NCI-H526 treated with DMSO at 0.1 percent for 48 hours (cell line): ENCODE measurements at places on chromosomes 6 and 20.

GRCh38 chr20:32019156-32019510 is 8.9 kb downstream of the CCM2L start:
- DNase-seq: no peak

DNA sequence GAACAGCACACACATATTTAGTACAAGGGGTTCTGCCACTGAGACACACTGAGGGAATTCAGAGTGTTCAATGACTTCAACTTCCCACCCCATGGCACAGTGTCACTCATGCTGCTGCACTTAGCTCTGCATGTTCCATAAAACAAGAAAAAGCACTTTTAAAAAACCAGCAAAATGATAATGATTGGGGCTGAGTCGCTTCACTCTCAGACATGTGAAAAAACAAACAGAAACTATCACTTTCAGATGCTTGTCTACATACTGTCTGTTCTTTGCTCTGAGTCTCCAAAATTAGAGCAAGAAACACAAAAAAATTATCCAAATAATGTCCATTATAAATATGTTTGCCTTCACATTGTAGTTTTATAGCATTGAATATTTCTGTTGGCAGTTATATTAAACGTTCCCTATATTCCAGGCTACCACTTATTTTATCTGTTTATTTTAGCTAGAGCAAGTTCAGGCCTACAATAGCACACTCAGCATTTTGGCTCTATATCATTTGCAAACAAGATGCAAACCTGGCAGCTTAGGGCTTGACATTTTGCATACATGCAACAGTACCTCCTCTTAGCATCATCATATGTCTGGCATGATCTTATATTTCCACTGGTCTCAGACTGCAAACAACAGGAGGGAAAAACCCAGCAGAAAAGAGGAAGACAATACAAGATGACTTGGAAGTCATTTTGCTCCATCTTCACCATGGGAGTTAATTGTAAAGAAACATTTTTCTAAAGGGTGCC is 398.8 kb downstream of the HACE1 start:
- DNase-seq: peak; percentile 94

DNA sequence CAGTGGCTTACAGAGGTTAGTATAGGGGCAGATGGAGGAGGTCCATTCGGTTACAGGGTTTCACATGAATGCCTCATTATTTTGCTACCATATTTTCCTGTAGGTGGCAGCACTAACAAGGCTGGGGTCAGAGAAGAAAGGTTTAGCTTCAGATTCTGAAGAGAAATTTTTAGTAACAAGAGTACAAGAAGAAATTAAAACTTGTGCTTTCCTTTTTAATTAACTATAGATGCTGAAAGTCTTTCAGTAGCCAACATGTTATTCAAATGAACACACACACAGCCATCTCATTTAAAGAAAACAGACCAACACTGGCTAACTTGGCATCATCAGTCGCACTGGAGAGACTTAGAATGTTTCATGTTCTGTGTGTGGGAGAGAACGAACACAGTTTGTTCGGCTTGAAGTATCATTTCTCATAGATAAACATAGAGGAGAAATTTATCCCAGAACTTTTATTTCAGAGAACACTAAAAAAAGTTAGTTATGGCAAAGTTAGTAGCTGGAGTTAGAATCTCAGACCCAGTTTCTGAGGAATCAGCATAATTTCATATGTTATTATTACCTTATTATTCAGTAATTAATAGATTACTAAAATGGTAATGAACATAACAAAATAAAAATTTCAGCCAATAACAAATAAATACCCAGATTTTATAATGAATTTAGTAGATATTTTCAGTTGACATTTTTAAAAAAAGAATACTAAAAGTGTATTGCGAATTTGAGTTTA is 314.0 kb upstream of the RSPO3 start:
- peak; percentile 17 for DNase-seq

DNA sequence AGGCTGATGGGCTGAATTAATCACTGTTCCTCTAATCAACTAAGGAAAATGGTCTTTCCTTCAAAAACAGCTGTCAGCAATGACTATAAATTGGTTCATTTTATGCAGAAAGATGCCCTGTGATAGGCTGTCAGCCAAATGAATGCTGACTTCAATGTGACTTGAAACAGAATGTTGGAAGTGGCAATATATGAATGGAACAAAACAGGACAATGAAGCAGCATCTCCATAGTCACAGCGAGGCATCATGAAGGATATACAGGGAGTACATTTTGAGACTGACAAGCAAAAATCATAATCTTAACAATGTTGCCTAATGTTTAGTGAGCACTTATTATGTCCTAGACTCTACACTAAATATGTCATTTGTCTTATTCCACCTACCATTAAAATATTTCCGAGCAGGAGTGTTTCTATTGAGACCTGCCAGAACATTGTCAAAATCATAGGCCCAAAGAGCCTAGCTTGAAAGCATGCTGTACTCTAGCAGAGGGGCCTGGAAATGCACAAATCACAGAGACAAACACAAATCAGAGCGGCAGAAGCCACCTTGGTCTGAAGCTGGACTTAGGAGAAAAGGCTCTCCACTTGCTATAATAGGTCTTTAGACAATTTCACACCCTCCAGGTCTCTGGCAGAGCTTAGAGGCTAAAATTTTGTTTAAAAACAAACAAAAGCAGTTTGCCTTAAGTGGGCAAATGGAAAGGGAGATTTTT is 63.3 kb downstream of the FAM50B start:
- DNase-seq: no peak

DNA sequence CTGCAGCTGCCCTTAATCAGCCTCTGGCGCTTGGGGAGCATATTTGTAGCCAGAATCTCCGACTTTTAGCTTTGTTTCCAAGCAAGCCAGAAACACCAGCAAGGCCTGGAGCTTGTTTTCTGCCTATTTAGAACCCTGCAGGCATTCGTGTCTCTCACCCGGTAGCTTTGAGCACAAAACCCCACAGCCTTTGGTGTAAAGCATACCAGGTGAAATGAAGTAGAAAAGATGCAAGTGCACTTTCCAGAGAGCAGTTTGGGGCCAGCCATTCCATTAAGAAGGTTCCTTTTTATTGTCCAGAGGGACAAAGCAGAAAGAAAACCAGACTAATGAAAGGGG is 736 bp downstream of the FAM217B start:
- DNase-seq: no peak

- no peak for DNase-seq
Measured at GRCh38 chr6:34231566-34232336, 4.9 kb upstream of the HMGA1 start.

DNA sequence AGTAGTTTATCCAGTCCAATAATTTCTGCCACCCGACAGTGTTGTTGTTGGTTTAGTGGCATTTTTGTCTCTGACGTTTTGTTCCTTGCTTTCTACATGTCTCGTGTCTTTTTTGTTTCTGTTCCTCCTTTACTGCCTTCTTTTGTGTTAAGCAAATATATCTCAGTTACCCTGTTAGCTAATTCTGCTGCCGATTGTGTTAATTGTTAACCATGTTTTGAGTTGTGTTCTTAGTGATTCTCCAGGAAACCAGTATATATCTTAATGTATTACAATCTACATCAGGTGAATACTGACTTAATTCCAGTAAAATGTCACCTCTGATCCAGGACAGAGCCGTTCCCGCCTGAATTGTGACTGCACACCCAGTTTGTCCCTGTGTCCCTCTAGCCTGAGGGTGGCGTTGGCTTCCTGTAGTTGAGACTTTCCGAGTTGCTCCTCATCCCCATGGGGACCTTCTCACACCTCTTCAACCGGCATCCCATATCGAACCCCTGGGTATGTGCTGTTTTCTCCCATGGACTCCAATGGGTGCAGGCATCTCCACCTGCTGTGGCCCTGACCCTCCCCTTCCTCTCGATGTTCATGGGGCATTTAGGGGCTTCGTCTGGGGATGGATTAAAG is 35.8 kb upstream of the BHLHE23 start:
- peak; percentile 78 for DNase-seq

GRCh38 chr20:33910529-33911327 is 83.0 kb upstream of the RALY start:
- no peak for DNase-seq

- DNase-seq: no peak
Measured at GRCh38 chr20:25372584-25373336, 17.9 kb downstream of the ABHD12 start.

- DNase-seq: no peak
Measured at GRCh38 chr20:38143238-38143645, 21.8 kb downstream of the TGM2 start.
